ENCODE measurements at places on chromosomes 7 and 10.

- no peak for DNase-seq
Measured at GRCh38 chr7:23811540-23811939, 101.5 kb downstream of the STK31 start.

DNA sequence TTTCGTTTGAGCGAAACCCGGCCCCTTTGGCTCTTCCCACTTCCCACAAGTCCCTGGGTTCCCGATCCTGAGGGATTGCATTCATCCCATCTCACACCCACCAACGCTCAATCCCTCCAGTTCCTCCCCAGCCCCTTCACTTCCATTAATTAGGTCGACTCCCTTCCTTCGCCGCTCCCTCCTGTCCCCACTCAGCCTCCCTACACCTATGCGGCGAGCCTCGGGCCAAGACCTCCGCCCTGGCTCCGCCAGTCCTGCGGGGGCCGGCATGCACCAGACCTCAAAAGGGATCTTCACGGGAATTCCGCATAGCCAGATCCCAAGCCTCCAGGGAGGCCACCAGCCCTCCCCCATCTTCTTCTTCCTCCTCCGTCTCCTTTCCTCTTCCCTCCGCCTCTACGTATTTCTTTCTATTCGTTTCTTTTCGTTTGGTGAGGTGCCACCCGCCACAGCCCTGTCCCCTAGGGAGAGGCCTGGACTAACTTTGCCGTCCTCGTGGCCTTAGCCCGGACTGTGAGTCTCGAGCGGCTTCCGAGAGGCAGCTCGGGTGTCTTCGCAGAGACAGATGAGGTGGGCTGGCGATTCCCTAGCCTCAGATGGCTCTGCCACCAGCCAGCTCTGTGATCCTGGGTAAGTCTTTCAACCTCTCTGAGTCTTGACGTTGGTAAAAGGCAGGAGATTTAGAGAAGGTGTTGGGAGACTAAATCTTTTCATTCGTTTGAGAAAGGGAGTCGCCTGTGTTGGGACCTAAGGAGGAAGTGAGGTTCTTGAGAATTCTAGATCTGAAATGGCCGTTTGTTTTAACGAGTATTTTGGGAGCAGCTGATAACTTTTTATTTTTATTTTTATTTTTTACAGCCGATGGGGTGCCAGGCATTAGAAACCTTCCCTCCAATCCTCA lies 8.1 kb upstream of the LBX1 start:
- no peak for DNase-seq

DNA sequence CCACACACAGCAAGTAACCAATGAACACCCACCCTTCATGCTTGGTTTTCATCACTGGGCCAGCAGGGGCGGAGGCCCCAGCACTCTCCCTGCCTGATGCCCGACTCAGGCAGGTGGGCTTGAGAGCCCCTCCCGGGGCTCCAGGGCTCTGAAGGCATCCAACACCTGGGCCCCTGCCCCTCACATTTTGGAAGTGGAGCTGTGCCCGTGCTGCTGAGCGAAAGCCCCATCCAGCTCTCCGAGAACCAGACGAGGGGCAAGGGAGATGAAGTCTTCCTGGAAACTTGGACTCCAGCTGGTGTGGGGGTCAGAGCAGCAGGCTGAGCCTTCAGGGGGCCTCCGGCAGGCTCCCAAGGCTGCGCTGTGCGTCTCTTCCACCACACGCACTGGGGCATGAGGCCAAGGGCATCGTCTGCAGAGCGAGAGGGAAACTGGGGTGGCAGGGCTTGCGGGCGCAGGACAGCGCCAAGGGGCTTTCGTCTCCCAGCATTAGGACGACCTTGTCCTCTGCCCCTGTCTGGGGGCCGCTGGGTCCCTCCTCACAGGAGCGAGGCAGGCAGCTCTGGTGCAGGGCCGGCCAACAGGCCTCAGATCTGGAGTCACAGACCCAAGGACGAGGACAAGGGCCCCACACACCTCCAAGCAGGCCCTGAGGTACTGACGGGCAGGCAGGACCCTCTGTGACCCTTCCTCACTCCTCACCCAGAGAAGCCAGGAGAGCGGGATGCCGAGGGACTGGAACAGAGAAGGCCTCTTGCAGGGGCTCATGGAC lies 108.3 kb upstream of the FAM20C start:
- no peak for DNase-seq

DNA sequence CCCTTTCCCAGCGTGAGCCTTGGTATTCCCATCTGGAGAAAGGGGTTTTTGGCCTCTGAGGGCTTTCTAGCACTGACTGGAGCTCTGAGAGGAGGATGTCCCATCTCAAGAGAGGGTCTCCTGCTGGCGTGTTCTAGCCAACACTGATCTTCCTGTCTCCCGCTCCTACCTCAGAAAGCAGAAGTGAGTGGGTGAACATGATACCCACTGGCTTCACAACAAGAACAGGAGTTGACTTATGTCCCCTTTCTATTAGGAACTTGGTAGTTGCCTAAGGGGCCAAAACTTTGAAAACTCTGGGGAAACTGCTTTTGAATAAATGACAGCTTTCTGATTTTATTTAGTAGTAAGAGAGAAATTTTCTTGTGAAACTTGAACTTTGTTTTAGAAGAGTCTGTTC lies 113.1 kb upstream of the ADCY1 start:
- DNase-seq: no peak

DNA sequence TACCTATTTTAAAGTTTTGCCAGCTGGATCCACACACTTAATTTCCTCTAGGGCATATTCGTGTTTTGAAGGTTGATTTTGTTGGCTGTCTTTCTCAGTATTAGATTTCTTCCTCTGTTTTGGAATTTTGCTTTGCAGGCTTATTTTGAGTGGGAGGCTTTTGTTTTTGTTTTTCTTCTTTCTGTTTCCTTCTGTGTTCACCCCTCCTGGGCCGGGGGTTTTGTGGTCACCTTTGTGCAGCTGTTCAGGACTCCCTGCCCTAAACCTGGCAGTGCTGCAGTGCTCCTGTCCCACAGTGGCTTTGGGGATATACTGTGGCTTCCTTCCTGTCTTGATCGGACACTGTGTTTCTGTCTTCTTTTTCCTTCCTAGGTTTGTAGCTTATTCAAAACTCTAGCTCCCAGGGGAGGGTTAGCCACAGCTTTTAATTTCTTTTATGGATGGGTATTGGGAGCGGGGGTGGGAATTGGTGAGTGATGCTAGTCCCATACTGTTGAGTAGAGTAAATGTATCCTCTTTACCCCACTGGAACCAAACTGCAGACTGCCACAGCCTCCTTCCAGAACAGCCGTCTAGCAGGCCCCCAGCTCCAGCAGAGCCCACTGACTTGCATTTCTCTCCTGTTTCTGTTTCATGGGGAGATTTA lies 228.7 kb upstream of the FZD8 start:
- DNase-seq: no peak

GRCh38 chr7:34662058-34662708 lies 4.2 kb downstream of the NPSR1 start:
- DNase-seq: no peak
